ENCODE measurements at places on chromosomes 2 and 18. TPM values are rescaled to one million over a fixed set of nuclear protein-coding genes. Genes with fewer than 3 reads are reported as not detected.

The SLC5A6 gene
- total RNA-seq = 80.8 TPM

The OTOS gene
- not detected for total RNA-seq

The CFC1 gene
- not detected for total RNA-seq

The ASPRV1 gene
- total RNA-seq = 1.1 TPM

The CROCC2 gene
- not detected for total RNA-seq

The KCNJ13 gene
- total RNA-seq = not detected

The FHOD3 gene
- total RNA-seq = 4.8 TPM
